ENCODE measurements at places on chromosomes 12 and 14.

DNA sequence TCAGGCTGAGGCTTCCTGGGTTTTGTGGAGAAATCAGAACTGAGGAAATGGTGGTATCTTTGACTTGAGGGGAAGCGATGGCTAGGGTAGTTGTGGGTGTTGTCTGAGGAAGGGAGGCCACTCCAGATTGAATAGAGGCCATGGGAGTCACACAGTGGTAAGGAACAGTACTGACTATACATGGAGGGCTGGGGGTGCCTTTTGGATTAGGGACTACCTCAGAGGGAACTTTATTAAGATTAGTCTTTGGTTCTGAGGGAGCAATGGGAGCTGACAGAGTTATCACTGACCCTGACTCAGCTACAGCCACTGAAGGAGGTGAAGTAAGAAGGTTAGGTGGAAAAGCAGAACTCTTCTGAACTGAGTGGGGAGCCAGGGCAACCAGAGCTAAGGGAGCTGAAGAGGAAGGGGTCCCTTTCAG is 4.4 kb downstream of the NACA start:
- DNase-seq: no peak

DNA sequence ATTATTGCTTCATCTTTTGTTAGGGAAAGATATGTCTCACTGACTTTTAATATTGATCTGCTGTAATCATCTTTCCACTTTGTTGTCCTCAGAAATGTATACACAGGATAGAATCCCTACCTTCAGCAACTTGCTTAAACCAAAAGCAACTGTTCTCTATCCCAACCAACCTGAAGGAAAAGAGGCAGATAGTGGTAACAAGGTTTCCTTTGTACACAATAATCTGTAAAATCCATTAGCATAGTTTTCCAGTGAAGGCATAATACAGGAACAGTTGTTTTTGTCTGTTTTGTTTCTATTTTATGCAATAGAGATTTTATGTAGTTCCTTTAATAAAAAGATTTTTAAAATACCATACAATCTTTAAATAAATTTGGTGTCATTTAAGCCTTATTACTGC is 170.5 kb downstream of the PIK3C2G start:
- no peak for DNase-seq

DNA sequence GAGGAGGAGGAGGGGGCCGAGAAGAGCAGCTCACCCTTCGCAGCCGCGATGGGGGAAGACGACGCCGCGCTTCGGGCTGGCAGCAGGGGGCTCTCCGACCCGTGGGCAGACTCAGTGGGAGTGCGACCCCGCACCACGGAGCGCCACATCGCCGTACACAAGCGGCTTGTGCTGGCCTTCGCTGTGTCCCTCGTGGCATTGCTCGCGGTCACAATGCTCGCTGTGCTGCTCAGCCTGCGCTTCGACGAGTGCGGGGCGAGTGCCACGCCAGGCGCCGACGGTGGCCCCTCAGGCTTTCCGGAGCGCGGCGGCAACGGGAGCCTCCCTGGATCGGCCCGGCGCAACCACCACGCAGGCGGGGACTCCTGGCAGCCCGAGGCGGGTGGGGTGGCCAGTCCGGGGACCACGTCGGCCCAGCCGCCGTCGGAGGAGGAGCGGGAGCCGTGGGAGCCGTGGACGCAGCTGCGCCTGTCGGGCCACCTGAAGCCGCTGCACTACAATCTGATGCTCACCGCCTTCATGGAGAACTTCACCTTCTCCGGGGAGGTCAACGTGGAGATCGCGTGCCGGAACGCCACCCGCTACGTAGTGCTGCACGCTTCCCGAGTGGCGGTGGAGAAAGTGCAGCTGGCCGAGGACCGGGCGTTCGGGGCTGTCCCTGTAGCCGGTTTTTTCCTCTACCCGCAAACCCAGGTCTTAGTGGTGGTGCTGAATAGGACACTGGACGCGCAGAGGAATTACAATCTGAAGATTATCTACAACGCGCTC is 745 bp downstream of the TRHDE start:
- peak; percentile 83 for DNase-seq

GRCh38 chr12:45540661-45541341 is 188.7 kb upstream of the ARID2 start:
- DNase-seq: peak; percentile 32

- DNase-seq: no peak
These were observed 35.3 kb downstream of the FBXW8 start for GRCh38 chr12:116945886-116946550.

DNA sequence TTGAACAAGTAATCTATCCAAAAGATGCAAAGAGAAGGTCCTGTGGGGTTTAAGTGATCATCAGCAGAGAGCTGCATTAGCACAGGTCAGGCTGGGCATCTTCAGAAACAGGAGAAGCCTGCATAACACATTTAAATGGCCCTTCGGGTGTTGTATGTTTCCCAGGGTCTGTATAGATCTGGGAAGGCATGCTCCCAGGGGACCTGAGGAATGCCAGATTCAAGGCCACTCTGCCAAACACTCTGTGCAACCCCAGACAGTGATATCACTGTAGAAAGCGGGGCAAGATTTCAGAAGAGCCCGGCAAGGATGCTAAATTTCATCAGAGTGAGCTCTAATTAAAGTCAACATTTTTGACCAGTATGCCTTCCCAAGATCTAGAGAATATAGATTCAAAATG is 92.9 kb downstream of the ARMH4 start:
- DNase-seq: no peak

- DNase-seq: peak; percentile 90
These were observed at the start of gene ARHGEF40 for GRCh38 chr14:21070083-21070609. ARHGEF40 (plus strand) TSS chr14:21070304; CDS start chr14:21070397, 93 bp downstream.

DNA sequence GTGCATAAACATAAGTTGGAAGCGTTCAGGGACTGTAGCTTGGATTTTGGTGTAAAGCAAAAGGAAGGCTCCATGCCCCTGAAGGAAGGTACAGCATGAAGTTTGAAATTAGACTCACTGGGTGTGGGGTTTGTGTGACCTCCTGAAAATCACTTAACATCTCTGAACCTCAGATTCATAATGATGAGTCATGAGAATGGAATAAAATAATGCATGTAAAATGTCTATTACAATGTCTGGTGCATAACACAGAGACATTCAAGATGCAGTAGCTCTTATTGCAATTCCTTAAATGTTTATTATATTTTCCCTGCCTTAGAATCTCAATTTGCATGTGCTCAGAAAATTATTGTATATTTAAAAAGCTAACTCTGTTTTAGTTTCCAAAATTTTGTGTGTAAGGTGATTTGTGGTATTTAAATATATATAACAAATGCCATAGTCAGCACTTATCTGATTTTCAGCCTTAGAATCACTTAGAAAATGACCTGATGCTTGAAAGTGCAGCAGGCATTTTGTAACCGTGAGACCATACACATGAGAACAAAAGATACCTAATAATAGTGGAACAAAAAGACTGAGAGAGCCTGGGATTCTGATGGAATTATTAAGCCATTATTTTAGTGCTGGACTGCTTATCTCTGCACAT is 66.3 kb downstream of the E2F7 start:
- no peak for DNase-seq

- no peak for DNase-seq
These were observed 9.5 kb downstream of the TSPAN11 start for GRCh38 chr12:30936036-30936435.

- DNase-seq: no peak
These were observed 71.5 kb downstream of the RESF1 start for GRCh38 chr12:32030676-32031075.

DNA sequence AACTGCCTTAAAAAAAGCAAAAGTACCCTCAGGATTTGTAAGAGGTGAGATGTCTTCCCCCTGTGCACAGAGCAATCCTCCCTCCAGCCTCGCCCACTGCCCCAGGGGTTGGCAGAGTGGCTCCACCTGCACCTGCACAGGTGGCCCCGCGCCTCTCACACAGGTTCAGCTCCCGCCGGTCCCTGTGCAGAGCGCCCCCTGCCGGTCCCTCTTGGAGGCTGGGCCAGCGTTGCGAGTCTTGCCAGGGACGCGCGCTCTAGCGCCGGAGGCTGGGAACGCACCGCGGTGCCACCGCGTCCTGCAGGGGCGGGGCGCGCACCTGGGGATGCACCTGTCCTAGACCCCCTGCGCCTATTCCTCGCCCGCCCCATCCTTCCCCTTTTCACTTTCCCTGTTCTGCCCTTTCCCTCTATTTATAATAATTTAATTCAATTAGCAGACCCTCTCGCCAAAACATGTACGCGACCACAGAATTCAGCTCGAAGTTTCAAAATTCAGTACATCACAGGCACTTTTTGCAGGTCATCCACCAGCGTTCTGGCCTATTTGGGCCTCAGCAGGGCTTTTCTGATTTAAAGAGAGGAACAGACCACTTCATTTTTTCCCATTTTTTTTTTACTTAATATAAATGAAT is 618.6 kb downstream of the AACS start:
- peak; percentile 66 for DNase-seq

- DNase-seq: no peak
These were observed 23.3 kb downstream of the DYRK2 start for GRCh38 chr12:67671892-67672291.

GRCh38 chr14:101639241-101639833 is 78.0 kb downstream of the DIO3 start:
- peak; percentile 75 for DNase-seq

DNA sequence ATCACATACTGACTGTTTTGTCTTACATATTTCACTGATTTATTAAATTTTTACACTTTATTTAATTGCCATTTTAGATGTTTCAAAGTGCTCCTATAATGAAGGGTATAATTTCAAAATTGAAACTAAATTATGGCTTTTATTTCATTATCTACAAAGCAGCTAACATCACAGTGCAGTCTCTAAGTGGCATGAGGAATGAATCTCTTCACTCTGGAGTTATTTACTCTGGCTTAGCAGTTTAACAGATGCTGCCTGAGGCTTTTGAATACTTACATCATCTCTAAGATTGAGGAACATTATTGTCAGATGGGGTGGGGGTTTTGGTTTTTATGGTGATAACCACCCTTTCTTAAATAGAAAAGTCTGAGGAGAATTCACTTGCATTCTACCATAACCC is 386.4 kb downstream of the TRHDE start:
- no peak for DNase-seq

DNA sequence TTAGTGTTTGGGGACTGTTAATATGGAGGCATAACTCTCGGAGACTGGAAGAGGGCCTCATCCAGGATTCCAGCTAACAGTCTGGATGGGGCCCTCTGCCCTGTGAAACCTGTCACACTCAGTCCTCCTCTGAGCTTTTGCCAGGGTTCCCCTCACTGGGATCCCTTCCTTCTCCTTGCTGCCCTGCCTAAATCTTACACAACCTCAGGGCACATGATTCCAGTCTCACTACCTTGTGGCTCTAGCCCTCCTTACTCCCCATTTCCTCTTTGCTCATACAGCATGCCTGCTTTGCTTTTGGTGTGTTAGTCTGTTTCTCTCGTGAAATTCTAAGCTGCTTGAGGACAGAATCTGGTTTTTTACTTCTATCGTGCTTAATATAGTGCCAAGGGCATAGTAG is 942 bp upstream of the GSG1 start:
- no peak for DNase-seq

GRCh38 chr14:22648506-22648905 is 4.4 kb upstream of the OR6J1 start:
- DNase-seq: no peak

- DNase-seq: no peak
These were observed 119.8 kb downstream of the MGST1 start for GRCh38 chr12:16467272-16467671.

- no peak for DNase-seq
These were observed 25.4 kb downstream of the FGF6 start for GRCh38 chr12:4420138-4420670.

DNA sequence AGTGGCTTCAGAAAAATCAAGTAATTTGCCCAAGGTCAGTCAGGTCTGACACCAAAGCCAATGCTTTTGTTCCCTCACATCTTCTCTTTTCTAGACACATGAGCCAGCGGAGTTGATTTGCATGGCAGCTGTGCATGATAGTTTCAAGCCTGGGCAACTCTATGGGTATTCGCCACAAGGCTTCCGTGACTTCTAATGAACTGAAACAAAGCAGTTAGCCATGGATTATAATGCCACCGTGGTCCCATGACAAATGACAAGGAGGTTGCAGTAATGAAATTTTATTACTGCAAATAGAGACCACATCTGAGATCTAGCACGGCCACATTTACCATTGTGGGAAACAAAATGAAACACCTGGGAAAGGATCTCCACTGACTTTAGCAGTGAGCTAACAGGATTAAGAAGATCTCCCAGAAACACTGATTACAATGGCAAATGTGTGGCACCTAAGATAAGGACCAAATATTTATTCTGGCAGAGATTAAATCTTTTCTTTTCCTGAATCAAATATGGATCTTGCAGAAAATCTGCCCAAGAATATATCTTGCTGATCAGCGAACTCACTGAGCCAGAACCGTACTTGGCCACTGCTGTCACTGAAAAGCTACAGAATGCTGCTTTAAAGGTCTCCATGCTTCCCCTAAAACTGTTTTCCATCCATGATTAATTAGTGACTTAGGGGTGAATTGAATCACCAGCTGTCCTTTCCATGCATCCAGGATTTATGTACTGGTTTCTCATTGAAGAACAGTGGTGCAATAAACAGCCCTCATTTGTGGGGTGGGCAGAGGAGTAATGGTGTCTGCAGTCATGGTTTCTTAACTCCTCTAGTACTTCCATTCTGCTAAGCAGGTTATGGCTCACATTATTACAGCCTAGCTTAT is 551.0 kb downstream of the DIO2 start:
- no peak for DNase-seq

DNA sequence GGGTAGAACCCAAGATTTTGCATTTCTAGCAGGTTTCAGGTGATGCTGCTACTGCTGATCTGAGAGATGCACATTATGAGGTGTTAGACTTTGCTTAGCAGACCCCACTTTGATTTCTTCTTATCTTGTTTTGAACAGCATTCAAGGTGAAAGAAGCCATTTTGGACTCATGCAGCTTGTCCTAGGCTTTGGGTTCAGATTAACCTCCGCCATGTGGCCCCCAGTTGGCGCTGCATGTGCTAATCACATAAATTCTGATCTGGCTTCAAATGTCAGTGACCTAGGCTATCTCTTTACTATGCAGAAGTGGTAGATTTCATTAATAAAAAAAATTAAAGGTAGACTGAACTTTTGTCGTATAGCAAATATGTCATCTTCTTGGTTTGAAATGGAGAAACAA is 89.8 kb upstream of the DYRK2 start:
- no peak for DNase-seq

GRCh38 chr12:108840605-108841332 is 16.6 kb downstream of the SSH1 start:
- DNase-seq: peak; percentile 57

DNA sequence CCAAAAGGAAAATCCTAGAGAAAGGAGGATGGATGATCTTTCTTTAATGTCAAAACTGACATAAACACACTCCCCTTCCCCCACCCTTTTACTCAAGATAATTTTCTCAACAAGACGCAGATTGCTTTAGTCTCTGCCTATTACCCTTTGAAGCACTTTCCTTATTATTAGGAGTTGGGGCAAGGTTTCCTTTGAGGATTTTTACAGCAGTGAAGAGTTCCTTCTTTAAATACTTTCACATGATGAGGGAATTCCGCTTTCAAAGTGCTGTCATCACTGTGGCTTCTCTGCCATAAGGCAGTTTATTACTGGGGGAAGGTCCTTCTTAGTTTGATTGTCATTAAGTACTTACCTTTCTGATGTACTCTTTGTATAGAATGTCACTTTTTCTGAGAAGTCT is 172.1 kb downstream of the MSRB3 start:
- DNase-seq: no peak

Data from eye (tissue), 1 donor.